Purkinje cell (primary cell): ENCODE measurements at places on chromosomes 7 and 10. TPM values are rescaled to one million over a fixed set of nuclear protein-coding genes. Genes with fewer than 3 reads are reported as not detected.

Gene PROSER2
- 0.26 and 0.55 TPM in 2 replicates for polyA plus RNA-seq

Gene PIP
- polyA plus RNA-seq = not detected in 2 replicates

Gene EVX1
- not detected in 2 replicates for polyA plus RNA-seq

Gene CCSER2
- polyA plus RNA-seq = 55.8 and 58.6 TPM in 2 replicates

Gene LHFPL3
- polyA plus RNA-seq = 12.0 and 15.5 TPM in 2 replicates
